Hematopoietic multipotent progenitor cell treated with erythropoietin and hydrocortisone succinate and interleukin-3 and kit ligand, for 15 days (in vitro differentiated cells): ENCODE measurements at places on chromosomes 11 and 22.

DNA sequence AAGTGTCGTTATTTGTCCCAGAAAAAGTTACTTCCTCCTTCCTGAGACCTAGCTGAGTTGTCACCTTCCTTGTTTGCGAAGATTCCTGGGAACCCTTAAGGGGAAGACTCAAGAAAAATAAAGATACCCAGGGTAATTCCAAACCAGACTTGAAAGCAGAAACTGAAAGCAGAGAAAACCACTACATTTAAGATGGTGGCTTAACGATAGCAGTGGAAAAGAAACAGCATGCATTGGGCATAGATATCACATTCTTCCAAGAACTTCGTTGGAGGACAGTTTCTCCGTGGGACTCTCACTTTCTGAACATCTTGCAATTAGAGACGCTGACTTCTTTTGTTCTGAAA lies 89.1 kb downstream of the FAM76B start:
- no peak for DNase-seq

DNA sequence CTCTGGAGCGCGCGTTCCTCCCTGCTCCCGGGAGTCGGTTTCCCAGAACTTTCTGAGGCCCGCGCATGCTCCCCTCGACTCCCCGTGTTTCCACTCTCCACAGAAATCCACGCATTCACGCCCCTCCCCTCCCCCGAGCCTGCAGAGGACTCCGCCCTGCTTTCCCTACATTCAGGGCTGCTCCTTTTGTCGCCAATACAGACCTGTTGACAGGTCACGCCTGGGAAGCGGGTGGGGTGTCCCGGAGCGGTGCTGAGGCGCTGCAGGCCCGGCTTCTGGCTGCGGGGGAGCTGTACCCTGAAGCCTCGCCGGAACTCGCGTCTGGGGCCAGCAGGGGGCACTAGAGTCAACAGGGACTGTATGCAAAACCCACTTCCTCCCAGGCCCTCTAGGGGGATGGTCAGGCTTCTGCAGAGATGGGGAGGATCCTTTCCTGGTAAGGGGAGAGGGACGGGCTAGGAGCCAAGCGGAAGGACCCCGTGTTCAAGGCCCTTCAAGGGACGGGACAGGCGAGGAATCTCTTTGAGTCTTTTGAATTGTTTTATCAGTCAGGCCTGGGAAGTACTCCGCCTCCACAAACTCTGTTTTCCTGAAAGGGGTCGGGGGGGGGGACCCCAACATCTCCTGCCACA lies at the start of gene PRAME:
TSS of gene PRAME (minus strand) at position 294 of the 632 bp plus-strand sequence. CDS start 2,433 bp downstream, outside the sequence.
- DNase-seq, result peak; percentile 58

- DNase-seq, result no peak
Observed at GRCh38 chr11:72838691-72839305, 24.6 kb downstream of the ATG16L2 start.

DNA sequence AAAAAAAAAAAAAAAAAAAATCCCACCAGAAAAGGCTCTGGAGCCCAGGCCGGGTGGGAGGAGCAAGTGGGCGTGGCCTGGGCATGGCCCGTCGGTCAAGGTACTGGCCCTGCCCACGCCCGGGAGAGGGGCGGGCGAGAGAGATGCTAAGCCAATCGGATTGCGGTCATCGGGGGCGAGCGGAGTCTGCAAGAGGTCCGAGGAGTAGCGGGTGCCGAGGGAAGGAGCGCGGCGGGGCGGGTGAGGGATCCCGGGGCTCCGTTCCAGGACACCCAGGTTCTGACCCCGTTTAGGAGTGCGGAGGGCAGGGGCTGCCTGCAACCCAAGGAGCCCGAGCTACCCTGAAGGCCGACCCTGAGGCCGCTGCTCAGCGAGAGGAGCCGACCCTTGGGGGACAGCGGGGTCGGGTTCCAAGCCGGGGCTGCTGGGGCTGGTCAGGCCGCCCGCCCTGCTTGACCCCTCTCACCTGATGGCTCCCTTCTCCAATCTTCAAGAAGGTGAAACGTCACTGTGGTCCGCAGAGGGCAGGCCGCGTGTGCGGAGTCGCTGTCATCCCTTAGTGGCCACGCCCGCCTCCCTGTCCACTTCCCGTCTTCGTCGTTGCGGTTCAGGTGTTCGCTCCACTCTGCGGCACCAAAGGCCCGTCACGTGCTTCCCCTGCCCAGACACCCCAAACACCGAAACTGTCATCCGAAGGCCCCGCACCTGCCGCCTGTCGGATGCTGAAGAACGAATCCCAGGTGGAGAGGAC lies 11.1 kb upstream of the TAB1 start:
- peak; percentile 20 for DNase-seq

DNA sequence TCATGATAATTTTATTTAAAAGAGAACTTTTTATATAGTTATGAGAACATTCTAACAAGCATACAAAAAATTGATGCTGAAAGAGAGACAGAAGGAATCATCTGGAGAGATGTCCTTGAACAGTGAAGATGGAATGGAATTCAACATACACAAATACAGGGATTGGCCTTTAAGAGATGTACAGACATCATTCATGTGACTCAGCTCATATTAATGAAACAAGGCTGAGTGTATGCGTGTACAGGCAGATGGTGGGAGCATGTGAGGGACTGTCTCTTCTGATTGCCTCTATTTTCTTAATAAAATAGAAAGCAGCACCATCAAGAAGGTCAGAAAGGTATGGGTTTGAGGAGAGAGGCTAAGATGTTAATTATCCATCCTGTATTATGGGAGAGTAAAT lies 793.3 kb downstream of the CNTN5 start:
- no peak for DNase-seq

- DNase-seq, result no peak
Observed at GRCh38 chr11:121722431-121723245, 269.9 kb upstream of the SORL1-AS1 start.

DNA sequence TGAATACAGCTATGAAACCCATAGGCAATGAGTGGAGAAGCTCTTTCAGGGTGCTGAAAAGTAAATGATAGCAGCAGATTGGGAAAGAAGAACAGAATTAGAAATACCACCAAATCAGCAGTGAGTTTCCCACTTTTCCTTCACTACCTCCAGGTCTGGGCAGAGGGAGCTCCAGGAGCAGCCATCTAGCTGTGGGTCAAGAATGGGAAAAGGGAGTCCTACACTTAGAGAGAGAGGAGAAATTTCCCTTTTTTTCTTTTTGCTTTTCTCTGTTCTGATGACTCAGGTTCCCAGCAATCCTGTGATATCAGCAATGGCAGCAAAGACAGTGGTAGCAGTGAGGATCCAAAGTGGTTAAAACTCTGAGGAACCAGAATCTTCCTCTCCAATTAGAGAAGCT lies 263.9 kb downstream of the NXPE2 start:
- no peak for DNase-seq

- no peak for DNase-seq
Observed at GRCh38 chr11:6194065-6194581, 4.9 kb upstream of the OR52W1 start.

GRCh38 chr11:120229451-120230424 lies 10.2 kb upstream of the POU2F3 start:
- DNase-seq, result no peak

DNA sequence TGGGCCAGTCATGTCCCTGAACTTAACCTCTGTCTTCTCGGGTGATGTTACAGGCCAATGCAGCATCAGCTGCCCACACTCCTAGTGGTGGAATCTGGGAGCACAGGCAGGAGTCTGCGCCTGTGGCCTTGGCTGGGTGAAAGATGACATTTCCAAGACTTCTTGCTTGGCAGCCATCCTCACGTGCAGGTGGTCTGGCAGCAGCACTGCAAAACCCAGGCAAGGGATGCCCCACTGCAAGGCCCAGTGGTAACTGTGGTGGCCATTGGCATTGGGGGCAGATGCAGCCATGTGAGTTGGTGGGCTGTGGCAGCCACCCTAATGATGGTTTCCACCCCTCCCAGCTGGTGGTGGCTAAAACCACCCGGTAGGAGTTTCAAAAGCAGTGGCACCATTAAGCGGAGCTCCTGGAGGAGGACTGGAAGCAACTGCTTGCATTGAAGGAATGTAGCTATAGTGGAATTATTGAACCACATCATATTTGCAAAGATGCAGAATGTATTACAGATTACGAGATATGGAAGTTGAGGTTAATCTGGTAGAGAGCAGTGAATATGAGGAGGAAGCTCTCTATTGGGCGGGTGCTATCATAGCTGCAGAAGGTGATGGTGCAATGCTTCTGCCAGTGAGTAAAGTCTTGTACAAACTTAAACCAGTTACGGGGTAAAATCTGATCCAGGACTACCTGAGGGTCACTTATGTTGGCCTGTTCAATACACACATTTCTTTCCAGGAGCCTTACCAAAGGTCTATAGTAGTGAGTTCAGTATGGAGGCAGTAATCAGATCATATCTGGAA lies 120.7 kb upstream of the TOP3B start:
- no peak for DNase-seq

- DNase-seq, result no peak
Observed at GRCh38 chr22:48278620-48279460, 1516.4 kb downstream of the TBC1D22A start.

DNA sequence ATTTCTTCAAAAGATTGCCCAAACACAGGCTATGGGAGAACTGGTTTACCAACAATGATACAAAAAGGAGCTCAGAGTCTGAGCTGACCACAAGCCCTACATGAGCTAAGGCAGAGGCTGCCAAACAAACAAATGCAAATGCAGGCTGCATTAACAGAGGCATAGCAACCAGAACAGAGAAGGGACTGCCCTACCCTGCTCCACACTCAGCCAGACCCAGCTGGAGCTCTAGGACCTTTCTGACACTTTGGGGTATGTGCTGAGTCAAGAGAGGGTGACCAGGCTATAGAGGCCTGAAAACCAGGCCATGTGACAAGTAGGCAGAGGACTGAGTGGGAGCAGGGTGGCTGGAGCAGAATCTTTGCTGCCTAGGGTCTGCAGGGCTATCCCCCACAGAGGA lies 17.8 kb upstream of the P2RY2 start:
- no peak for DNase-seq

GRCh38 chr11:57453543-57454177 lies 6.7 kb upstream of the RTN4RL2 start:
- no peak for DNase-seq

- no peak for DNase-seq
Observed at GRCh38 chr11:1356007-1356435, 33.7 kb upstream of the BRSK2 start.

DNA sequence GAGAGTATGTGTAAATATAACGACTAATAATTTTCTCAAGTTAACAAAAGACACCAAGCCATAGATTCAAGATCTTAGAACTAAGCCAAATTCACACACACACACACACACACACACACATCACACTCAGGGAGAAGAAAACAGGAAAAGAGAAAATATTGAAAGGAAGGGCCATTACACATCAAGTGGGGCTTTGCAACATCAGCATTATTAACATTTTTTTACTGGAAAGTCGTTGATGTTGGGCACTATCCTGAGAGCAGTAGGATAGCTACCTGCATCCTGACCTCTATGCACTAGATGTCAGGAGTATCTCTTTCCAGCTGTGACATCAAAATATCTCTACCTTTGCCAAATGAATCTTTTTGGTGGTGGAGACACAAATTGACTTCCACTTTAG lies 8.9 kb downstream of the OR5D16 start:
- DNase-seq, result no peak

DNA sequence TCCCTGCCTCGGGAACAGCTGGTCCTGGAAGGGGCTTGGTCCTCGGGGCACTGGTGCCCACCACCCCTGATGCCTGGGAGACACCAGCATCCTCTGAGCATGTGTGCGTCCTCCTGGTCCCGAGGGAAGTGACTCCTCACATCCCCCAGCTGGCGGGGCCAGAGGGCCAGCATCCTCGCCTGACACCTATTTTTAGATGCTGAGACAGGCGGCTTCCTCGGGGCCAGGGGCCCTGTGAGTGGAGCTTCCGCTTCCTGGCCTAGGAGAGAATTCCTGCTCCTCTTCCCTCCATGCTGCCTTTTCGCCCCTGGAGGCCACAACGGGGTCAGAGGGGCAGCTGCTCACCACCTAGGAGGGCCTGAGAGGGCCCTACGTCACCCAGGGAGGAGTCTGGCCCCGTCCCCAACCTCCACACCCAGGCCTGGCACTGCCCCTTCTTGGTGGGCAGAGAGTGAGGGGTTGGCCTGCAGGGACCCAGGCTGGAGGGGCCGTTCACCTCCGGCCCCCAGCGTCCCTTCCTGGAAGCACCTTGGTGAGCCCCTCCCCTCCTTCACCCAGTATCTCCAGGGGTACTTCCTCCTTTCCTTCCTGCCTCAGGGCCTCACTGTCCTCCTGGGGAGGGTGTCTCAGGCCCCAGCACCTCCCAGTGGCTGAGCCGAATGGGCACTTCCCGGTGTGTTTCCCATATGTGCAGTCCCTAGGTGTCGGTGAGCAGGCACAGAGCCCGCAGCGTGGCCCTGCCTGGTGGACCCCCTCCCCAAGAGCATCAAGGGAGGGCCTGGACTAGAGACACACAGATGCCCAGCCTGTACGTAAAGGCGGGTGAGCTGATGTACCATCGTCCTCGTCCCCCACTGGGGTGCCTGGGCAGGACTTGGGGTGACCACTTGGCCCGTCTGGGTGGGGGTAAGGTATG lies 6.1 kb downstream of the CD81 start:
- DNase-seq, result no peak

GRCh38 chr11:118533769-118534729 lies 3.1 kb downstream of the TMEM25 start:
- DNase-seq, result no peak

- DNase-seq, result no peak
Observed at GRCh38 chr11:94423507-94423906, 22.3 kb upstream of the GPR83 start.

GRCh38 chr22:33699176-33699575 lies 221.1 kb downstream of the LARGE1 start:
- no peak for DNase-seq

DNA sequence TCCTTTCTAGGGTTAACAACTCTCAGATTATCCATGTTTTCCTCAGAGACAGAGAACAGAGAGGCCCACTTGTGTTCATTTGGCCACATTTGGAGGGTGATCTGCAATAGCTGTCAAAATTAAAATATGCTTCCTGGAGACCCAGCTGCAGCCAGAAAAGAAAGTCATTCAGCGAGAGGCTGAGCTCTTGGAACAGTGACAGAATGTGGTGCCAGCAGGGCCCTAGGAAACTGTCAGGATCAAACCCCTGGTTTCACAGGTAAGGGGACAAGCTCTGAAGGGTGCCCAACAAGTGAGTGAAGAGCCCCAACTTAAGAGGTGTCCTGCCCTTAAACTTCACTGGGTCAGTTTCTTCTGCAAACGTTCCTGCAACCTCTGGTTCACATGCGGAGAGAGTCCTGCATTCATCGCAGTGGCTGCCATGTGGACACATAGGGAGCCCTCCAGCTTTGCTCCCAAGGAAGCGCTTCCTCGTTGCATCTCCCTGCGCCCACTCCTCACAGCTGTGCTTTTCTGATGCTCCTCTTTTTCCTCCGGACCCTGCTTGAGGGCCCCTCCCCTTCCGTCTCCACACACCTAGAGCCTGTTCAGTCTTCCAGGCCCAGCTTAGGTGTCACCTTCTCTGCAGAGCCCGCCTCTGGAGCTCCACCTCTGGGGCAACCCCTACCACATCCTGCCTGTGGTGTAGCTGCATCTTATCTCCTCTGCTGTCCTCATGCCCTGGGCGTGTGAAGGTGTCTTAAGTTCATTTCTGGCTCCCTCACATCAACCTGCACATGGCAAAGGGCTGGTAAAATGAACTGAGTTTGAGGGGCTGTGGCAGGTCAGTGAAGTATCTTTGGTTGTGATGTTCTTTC lies 3.9 kb downstream of the UCP3 start:
- DNase-seq, result peak; percentile 57

- DNase-seq, result no peak
Observed at GRCh38 chr22:46737976-46738646, at the start of gene CERK. Gene CERK, minus strand, starts transcription at chr22:46738252. Its CDS starts 104 bp downstream, at chr22:46738148.

GRCh38 chr22:42365942-42366695 lies 66.1 kb downstream of the NFAM1 start:
- DNase-seq, result no peak
